ENCODE measurements at places on chromosomes 1 and 21.

DNA sequence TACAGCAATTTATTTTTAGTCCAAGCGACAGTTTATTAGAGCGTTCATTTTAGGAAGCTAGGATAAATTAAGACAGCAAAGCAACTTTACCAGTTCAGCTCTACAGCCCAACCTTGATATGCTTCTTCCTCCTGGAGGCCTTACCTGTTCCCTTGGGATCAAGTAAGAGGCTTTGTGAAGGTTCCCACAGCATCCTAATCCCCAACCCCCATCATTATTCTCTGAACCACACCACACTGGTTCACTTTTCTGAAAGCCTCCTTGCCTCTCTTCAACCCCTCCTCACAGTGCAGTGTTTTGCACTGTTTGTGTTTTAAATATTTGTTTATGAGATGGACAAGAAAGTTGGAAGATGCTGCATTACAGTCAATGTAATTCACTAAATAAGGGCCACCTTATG is 126.3 kb upstream of the CXADR start:
- no peak for DNase-seq

GRCh38 chr1:209962856-209963255 is 24.8 kb downstream of the SYT14 start:
- DNase-seq = no peak

DNA sequence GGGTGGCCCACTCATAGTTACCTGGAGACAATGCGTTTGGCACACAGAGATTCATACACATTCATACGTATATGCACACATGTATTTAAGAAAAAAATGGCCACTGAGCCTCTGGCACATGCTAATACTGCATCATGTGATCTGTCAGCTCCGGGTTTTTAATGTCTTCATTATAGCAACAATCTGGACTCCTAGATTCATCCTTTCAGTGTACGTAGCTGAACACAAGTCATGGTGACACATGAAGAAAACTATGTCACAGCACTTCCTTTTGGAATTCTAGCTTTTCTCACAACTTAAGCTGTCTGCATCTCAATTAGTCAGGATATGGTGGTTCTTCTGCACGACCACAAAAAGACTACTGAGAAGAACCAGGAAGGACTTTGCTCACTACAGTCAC is 24.7 kb downstream of the HSF2BP start:
- no peak for DNase-seq

GRCh38 chr1:214546886-214547641 is 4.3 kb downstream of the PTPN14 start:
- no peak for DNase-seq

GRCh38 chr21:31352836-31353235 is 8.8 kb upstream of the TIAM1 start:
- no peak for DNase-seq

DNA sequence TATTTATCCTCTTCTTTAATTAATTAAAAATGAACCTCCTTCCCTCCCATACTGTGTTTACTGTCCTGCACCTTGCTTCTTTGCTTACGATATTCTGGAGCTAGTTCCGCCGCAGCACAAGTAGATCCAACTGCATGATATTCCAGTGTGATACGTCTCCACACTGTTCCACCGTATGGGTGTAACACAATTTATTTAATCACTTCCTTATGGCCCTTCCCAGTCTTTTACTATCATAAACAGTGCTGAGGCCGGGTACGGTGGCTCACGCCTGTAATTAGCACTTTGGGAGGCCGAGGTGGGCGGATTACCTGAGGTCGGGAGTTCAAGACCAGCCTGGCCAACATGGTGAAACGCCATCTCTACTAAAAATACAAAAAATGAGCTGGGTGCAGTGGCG is 25.7 kb downstream of the CNST start:
- DNase-seq = no peak

DNA sequence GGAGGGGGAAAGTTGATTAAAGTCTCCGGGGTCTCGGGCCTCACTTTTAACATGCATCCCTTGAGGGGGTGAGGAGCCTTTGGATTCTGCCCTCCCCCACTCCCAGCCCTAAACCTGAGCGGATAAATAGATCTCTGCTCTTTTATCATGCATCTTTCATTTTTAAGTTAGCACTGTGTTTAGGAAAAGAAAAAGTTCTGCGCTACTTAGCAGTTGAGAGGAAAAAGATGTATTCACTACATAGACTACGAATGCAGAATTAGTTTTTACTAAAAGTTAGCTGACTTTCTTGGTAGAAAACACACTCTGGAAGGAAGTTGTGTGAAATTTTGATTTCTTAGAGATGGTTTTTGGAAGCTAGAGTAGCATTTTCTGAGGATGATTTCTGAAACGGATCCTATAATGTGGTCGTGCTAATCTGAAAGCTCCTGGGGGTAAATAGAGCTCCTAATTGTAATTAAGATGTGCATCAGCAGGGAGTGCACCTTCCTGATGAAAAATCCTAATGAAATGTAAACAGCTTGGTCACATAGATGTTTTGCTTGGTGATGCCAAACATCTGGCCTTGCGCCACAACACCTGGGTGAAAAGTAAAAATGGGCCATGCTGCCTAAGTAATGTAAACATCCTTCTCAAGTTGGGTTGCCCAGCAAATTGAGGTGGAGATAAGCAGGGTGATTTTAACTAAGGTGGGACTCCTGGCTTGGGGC is 1.8 kb downstream of the ROR1 start:
- DNase-seq = no peak

- no peak for DNase-seq
Observed at GRCh38 chr1:182357913-182358312, 33.7 kb downstream of the GLUL start.

GRCh38 chr1:1374589-1374928 is 448 bp downstream of the AURKAIP1 start:
- peak; percentile 25 for DNase-seq

DNA sequence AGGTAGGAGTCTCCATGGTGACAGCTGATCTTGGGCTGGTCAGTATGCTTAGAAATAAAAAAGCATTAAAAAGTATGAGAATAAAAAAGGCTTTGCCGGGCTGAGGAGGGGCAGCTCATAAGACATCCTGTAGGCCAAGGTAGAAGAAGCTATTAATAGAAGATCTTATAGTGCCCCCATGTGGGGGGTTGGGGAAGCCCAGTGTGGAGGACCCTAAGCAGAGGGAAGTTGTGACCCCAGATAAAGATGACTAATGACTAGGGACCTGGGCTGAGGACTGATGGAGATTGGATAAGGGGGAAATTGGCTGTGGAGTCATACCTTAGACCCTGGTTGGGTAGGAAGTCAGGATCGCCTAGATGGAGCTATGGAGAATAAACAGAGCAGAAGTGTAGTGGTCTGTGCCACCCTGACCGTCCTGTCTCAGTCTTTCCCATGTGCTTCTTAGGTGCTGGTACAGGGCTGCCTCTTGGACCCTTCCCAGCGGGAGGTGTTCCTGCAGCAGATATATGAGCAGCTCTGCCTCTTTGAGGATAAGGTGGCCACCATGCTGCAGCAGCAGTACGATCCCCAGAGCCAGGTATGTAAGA is 25.0 kb downstream of the SZT2 start:
- DNase-seq = peak; percentile 82

- DNase-seq = no peak
Observed at GRCh38 chr1:32159189-32159588, 20.3 kb upstream of the TXLNA start.

DNA sequence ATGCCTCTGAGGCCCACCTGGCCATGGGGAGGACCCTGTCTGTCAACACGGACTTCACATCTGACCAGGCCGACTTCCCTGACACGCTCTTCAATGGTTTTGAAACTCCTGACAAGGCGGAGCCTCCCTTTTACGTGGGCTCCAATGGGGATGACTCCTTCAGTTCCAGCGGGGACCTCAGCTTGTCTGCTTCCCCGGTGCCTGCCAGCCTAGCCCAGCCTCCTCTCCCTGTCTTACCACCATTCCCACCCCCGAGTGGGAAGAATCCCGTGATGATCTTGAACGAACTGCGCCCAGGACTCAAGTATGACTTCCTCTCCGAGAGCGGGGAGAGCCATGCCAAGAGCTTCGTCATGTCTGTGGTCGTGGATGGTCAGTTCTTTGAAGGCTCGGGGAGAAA is 101.8 kb downstream of the ADARB1 start:
- DNase-seq = no peak

GRCh38 chr1:214455479-214455878 is 95.9 kb downstream of the PTPN14 start:
- DNase-seq = no peak
